ENCODE measurements at places on chromosomes 5 and 9.

- DNase-seq, result no peak
These were observed 39.3 kb upstream of the TLX3 start for GRCh38 chr5:171269717-171270116.

GRCh38 chr9:73573235-73573634 lies 421.6 kb downstream of the ANXA1 start:
- DNase-seq, result no peak

GRCh38 chr9:36802201-36802920 lies 229.7 kb downstream of the MELK start:
- peak; percentile 68 for DNase-seq

DNA sequence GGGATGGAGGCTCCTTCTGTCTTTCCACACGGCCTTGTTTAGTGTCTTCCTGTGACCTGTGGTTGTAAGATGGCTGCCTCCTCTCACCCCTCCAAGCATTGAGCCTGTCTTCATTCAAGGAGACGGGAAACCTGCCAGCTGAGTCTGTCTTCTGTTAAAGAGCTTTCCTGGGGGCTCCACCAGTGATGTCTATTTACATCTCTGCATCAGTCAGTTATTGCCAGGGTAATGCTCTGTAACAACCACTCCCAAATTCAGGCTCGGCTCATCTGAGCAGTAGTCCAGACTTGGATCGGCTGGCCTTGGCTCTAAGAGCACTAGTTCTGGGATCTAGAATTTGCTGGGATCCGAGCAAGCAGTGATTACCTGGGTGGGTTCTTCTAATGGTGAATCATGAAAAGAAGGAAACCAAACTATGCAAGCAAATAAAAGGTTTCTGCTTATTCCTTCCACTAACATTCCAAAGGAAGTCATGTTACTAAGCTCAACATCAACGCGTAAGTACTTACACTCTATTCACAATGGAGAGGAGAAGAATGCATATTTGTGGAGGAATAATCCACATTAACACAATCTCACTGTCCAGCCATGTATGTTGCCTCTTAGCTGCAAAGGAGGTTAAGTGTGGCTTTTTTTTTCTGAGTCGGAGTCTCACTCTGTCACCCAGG lies 61.7 kb downstream of the GALNT12 start:
- DNase-seq, result no peak

DNA sequence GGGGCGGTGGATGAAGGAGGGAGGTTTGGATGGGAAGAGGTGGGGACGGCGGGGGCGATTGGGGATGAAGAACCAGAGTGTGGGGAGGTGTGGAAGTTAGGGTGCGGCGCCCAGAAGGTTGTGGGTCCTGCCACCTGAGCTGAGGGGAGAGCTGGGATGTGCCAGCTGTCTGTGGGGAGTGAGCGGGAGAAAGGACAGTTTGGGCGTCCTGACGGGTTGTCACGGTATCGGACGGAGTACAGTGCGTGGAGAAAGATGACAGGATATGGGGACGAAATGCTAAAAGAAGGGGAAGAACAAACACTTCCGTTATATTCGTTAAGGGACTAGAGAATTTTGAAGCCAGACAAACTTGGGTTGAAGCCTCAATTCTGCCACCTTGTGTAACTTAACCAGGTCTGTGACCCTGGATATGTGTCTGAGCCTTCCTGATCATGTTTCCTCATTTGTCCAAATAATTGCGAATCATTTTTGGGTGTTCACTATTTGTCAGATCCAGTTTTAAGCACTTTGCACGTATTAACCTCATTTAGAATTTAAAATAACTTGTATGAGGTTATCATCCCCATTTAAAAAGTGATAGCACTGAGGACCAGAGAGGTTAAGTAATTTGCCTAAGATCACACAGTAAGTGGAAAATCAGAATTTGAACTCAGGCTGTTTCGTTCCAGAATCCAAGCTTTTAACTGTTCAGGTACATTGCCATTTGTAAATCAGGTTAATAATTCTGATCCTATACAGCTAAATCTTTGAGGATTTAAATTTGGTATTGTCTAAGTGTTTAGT lies 689 bp downstream of the CNTRL start:
- DNase-seq, result peak; percentile 61

DNA sequence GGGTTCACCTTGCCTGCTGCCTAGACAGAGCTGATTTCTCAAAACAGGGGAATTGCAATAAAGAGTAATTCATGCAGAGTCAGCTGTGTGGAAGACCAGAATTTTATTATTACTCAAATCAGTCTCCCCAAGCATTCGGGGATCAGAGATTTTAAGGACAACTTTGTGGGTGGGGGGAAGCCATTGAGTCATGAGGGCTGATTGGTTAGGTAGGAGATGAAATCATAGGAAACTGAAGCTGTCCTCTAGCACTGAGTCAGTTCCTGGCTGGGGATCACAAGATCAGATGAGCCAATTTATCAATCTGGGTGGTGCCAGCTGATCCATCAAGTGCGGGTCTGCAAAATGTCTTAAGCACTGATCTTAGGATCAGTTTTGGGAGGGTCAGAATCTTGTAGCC lies 159.1 kb upstream of the MAP1B start:
- DNase-seq, result no peak

- DNase-seq, result peak; percentile 15
These were observed 25.9 kb downstream of the GALNT12 start for GRCh38 chr9:98833090-98833956.

- DNase-seq, result peak; percentile 74
These were observed at the start of gene PHYKPL for GRCh38 chr5:178232124-178232919. Gene PHYKPL (minus strand): TSS chr5:178232802. CDS start chr5:178232550, 252 bp downstream.

GRCh38 chr5:33736510-33736909 lies 155.3 kb downstream of the ADAMTS12 start:
- DNase-seq, result peak; percentile 92

- peak; percentile 62 for DNase-seq
These were observed 270.8 kb upstream of the ACTBL2 start for GRCh38 chr5:57753446-57753845.

DNA sequence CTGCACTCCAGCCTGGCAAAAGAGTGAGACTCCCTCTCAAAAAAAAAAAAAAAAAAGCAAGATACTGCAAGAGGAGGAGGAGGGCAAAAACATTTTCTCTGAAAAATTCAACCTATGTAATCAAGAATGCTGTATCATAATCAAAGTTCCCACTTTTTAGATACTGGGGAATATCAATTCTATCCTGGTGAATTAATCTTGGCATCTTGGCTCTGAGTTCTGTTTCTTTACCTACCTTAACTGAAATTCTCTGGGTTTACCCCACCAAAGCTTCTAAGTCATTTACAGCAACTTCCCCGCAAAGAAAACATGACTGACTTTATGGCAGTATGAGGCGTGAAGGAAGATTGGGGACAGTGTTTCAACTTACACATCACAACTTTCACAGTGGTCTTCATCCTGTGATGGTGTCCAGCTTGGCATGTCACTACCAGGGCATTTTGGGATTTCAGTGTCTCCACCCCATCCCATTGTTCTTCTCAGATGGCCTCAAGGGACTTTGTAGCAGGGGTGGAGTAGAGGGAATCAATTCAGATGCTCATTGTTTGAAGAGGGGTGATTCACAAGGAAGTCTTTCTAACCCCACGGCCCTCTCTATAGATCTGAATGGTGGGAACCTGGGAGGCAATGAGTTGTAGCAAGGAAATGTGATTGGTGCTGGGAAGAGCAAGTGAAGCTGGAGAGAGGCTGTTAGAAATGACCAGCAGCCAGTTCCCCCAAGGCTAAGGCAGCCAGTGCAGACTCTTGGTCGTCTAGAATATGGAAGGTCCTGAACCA lies 130.5 kb downstream of the SCAMP1 start:
- no peak for DNase-seq

GRCh38 chr9:133543772-133544467 lies 9.4 kb downstream of the ADAMTSL2 start:
- no peak for DNase-seq

DNA sequence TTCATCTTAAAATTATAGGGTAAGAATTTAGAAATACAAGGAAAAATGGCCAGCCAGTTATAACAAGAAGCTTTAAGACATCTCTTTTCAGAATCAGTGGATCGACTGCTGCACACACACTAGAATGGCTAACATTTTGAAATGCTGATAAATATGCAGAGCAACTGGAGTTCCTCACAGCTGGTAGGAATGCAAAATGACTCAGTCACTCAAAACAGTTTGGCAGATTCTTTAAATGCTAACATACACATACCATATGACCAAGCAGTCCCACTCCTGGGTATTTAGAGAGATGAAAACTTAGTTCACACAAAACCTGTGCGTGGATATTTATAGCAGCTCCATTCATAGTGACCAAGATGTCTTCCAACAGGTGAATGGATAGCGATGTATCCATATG lies 23.2 kb upstream of the PSAT1 start:
- no peak for DNase-seq

- DNase-seq, result no peak
These were observed 25.2 kb upstream of the MAP1B start for GRCh38 chr5:72082048-72082447.

- DNase-seq, result peak; percentile 45
These were observed 29.8 kb upstream of the CLPTM1L start for GRCh38 chr5:1374679-1375055.

DNA sequence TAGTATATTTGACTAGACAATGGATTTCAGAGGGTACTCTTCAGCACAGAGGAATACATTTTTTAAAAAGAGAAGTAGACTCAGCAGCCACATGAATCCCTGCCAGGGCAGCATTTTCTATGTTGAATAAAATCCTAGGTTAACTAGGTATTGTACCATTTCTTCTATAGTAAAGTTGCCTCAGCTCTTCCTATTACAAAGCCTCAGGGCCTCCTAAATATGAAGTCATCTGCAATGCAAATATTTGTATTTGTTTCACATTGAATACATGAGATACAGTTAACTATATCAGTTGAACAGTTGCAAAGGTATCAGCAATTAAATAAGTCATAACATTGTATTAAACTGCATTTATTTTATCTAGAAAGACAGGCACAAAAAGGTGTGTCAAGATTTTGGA lies 59.5 kb downstream of the NUDT12 start:
- DNase-seq, result no peak

DNA sequence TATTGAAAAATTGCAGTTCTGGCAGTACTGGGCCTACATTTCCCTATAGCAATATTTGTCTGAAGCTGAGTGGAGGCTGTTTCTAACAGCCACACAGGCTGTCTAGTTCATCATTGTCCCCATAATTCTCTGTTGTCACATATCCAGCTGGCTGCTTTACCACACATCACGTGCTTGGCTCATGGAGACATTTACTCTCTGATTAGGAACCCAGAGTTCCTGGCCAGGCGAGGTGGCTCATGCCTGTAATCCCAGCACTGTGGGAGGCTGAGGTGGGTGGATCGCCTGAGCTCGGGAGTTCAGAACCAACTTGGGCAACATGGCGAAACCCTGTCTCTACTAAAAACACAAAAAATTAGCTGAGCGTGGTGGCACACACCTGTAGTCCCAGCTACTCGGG lies 81.4 kb downstream of the PGM5 start:
- DNase-seq, result no peak

DNA sequence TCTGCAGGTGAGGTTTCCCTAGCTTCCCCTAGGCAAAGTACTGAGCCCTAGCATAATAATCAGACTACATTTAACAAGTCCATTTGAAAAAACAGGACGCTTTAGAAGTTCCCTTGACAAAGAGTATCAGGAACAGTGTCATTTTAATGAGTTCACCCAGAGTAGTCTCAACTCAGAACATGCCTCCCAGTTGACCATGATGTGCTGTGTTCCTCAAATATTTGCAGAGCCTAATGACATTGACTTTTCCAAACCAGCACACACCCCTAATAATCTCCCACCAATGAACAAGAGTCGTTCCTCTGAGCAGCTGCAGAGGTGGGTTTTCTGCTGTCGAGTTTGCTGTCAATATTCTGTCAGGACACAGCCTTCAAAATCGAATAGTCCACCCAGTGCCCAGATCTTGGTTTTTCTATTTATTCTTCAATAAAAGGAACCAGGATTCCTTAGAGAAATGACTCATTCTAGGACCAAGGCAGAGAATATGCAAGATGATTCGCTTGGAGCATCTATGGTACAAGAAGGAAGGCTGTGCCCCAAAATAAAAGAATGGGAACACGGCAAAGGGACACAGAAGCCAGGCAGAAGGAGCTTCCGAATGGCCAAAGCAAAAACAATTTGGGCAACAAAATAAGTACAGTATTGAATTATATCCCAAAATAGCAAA lies 57.6 kb downstream of the OTULIN start:
- peak; percentile 35 for DNase-seq

- no peak for DNase-seq
These were observed 2.0 kb upstream of the PCDH12 start for GRCh38 chr5:141960018-141960417.

DNA sequence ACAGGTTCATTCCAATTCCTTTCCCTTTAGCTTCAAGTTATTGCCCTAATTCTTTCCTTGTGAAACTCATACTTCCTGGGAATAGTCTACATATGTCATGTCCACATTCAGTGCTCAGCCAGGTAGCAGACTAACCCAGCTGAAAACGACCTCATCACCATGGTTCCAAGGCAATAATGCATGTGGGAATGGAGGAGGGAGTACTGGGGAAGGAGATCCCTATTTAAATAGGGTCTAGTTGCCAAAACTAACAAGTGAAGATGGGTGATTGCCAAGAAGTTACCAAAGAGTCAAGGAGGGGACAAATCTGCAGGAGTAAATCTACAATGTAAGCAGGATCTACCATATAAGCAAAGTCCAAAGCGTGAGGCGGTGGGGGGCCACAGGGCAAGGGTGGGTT lies 47.3 kb upstream of the MCTP1 start:
- no peak for DNase-seq

DNA sequence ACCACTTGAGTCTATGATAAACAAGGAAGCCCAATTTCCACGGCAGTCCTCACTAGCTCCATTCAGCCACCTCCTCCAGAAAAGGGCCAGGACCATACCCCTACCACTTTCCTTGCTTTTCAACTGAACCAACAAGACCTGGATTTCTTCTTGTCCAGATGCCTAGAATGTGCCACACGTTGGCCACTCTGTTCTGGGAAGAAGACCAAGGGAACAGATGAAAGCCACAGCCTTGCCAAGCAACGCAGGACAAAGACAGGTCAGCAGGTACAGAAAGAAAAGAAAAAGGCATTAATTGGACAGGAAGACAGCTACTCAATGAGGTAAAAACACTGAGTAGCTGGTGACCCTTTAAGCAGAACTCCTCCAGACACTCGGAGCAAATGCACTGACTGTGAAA lies 2.2 kb downstream of the CCNJL start:
- DNase-seq, result no peak

GRCh38 chr5:133245191-133246052 lies 193.6 kb downstream of the HSPA4 start:
- DNase-seq, result peak; percentile 96

- DNase-seq, result no peak
These were observed 367.9 kb upstream of the ADAMTSL1 start for GRCh38 chr9:18106006-18106560.

- DNase-seq, result no peak
These were observed 19.8 kb downstream of the AP3B1 start for GRCh38 chr5:78274540-78275197.

GRCh38 chr9:36218411-36218901 lies 27.7 kb downstream of the CLTA start:
- no peak for DNase-seq

GRCh38 chr5:175576096-175576495 lies 81.8 kb upstream of the HRH2 start:
- no peak for DNase-seq

GRCh38 chr5:160423099-160423498 lies 1.4 kb downstream of the PTTG1 start:
- DNase-seq, result peak; percentile 16
